A673 (cell line): ENCODE measurements at places on chromosomes 3 and 15.

DNA sequence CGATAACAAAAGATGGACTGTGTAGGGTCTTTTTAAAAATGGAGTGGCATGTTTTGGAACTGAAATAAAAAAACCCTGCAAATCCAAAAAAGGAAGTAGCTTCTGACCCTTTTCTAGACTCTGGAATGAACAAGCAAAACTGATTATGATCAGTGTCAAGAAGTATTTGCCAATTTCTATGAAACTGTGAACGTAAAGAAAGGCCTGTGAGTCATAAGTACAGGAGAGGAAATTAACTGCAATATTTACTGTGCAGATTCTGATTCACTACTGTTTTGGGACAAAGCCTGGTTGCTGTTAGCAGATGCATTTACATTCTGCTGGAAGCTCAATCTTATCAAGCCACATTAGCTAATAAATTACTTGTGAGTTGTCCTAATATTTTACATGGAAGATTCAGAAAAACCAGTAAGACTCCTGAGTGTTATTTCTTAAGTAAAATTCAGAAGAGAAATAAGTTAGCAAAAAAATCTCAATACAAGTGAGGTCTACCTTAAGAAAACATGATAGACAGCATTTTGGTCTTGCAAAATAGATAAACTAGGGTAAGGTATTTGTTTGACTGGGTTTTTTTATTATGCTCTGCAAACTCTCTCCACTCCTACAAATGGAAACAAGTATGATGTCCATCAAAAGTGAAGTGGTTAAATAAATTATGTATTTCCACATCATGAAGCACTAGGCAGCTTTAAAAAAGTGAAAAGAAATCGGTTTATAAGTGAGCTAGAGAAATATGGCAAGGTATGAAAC lies 90.2 kb upstream of the LMOD3 start:
- no peaks in the 10 kb centered on the region for H3K36me3 ChIP-seq
- no peaks in the 10 kb centered on the region for H3K27me3 ChIP-seq
- DNase-seq = peak; percentile 14
- H3K4me3 ChIP-seq = no peak overlapping the region

DNA sequence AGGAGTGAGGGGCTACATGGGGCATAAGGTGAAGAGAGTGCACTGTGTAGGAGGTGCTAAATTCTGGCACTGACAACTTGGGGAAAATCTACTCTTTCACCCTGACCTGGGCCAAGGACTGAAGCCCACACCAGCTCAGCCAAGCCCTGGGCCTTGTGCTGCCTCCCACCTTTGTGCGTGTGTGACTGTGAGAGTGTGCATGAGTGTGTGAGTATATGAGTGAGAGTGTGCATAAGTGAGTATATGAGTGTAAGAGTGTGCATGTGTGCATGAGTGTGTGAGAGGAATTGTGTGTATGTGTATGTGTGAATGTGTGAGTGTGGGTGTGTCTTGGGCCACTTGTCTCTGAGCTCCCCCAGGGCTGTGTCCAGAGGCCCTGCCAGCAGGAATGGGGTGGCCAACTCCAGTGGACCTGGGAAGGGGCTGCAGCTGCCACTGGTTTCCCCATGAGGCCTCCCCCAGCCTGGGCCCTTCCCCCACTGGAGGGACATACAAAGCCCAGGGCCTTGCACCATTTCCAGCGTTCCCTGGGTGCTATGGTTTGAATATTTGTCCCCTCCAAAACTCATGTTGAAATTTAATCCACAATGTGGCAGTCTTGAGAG lies 15.2 kb downstream of the C3orf22 start:
- peaks cover 7% of the 10 kb centered on the region for H3K4me1 ChIP-seq
- no peak overlapping the region for H3K27ac ChIP-seq

DNA sequence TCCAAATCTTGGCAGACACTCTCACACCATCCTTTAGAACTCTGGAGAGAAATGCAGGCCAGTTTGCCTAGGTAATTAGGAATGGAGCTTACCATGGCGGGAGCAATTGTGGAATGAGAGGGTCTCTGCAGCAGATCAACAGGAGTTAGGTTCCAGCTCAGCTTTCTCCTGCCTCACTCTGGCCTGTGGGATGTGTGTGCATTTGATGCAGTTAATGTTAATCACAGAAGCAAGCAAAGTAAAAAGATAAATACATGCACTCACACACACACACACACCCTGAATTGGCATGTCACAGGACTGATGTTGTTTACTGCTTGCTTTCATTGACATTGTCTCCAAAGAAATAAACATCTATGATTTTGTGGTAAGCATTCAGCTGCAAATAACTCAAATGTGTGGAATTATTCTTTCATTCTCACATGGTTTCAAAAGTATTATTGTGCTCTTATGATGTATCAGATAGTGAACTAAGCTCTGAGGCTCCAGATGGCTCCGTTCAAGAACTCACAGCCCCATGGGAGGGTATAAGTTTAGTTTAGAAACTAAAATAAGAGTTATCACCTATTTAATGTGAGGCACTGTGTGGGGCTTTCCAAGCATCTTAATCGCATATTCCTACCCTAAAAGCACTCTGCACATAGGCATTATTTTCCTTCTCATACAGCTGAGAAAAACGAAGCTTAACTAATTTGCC lies 31.3 kb upstream of the BFSP2 start:
- DNase-seq = no peak
- H3K4me3 ChIP-seq = no peak overlapping the region
- peaks cover 29% of the 10 kb centered on the region for H3K27me3 ChIP-seq
- H3K27ac ChIP-seq = no peak overlapping the region

DNA sequence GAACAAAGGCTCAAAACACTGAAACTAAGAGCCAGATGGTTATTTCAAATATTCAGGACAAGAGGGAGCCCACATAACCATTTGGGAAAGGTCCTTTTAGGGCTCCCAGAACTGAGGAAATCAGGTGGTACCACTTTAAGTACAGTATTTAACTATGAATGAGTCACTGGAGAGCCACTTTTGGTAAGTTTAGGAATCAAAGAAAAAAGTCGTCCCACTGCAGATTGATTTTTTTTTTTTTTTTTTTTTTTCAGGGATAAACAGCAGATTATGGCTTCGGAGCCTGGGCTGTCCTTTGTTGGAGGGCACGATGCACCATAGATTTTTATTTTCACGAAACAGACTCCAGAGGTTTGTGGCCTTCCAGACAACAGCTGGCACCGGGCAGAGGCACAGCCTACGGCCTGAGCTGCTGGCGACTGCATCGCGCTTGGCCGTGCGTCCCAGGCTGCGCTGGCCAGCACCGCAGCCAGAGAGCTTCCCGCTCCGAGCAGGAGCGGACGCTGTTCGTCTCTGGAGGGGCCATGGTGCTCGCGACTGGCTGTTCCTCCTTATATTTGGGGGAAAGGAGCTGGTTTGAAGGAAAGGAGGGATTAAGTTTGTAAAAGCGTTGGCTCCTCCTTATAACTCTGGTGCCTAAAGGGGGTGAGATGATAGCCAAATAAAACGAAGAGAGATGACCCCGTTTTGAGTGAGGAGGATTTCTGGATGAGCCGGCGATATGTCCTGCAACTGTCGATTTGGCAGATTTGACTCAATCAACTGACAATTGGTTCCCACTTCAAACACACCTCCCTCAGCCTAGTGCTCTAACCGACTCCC lies 152.9 kb upstream of the GOLIM4 start:
- H3K27ac ChIP-seq = no peak overlapping the region
- no peaks in the 10 kb centered on the region for H3K4me1 ChIP-seq
- peak; percentile 1 for DNase-seq
- no peaks in the 10 kb centered on the region for H3K36me3 ChIP-seq
- H3K4me3 ChIP-seq = peak overlapping the region; percentile 45

- no peak for DNase-seq
- H3K4me1 ChIP-seq = peaks cover 8% of the 10 kb centered on the region
- no peaks in the 10 kb centered on the region for H3K27me3 ChIP-seq
- no peak overlapping the region for H3K27ac ChIP-seq
- H3K36me3 ChIP-seq = no peaks in the 10 kb centered on the region
- no peak overlapping the region for H3K4me3 ChIP-seq
Measured at GRCh38 chr15:56774356-56774755, 41.0 kb upstream of the ZNF280D start.

DNA sequence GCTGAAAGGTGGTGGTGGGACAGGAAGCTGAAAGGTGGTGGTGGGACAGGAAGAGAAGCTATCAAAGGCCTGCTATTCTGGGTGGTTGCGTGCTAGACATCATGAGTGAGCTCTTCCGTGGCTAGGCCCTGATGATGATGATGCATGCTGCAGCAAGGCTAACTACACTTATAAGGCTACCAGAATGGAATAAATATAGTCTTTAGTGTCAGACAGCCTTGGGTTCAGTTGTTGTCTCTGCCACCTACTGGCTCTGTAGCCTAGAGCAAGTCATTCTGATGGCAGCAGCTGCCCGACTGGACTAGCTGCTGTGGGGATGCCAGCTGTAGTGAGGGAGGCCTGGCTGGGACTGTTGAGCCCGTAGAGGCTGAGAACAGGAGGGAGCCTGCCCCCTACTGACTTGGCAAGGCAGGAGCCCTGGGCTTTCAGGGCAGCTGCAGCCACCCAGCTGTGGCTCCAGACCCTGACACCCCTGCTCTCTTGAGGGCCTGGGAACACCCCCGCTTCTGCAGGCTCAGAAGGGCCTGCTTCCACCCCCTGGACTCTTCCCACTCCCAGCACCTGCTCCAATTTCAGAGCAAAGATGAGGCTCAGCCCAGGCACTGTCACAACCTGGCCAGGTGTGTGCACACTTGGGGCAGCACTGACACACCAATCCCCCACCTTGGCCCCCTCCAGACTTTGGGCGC lies 21.4 kb upstream of the ZBED2 start:
- DNase-seq = peak; percentile 3
- H3K4me1 ChIP-seq = no peaks in the 10 kb centered on the region
- no peak overlapping the region for H3K4me3 ChIP-seq

GRCh38 chr3:105911496-105911895 lies 42.7 kb upstream of the CBLB start:
- H3K36me3 ChIP-seq = no peaks in the 10 kb centered on the region
- H3K4me1 ChIP-seq = no peaks in the 10 kb centered on the region
- H3K27me3 ChIP-seq = no peaks in the 10 kb centered on the region
- no peak for DNase-seq

- H3K4me3 ChIP-seq = no peak overlapping the region
- no peak for DNase-seq
- H3K27ac ChIP-seq = no peak overlapping the region
- H3K27me3 ChIP-seq = no peaks in the 10 kb centered on the region
- H3K4me1 ChIP-seq = no peaks in the 10 kb centered on the region
Measured at GRCh38 chr3:11825301-11825700, 21.4 kb downstream of the TAMM41 start.

GRCh38 chr3:9769426-9770275 lies at the start of gene CAMK1:
CAMK1 (minus strand) TSS chr3:9769947; CDS start chr3:9767749, 2,198 bp downstream.
- peak within 1 kb of the TSS; percentile 90 for H3K4me3 ChIP-seq
- H3K36me3 ChIP-seq = no peaks in the 10 kb centered on the region
- peaks cover 10% of the 10 kb centered on the region for H3K4me1 ChIP-seq

DNA sequence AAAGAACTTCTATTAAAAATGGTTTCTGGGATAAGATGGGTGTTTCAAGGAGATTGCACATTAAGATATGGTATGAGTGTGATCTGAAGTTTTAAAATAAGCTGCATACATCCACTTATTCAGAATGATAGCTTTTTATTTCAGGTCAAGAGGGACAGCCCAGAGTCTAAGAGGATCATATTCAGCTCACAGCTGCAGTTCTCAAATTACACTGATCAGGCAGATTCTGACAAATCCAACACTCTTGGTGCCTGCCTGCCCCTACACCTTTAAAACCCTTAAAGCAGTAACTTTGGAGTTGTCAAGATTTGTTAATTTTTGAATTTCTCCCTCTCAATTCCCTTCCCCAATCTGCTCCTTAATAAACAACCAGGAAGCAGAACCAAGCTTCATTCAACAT lies 9.1 kb upstream of the TMEM87A start:
- no peaks in the 10 kb centered on the region for H3K36me3 ChIP-seq
- no peaks in the 10 kb centered on the region for H3K4me1 ChIP-seq
- H3K4me3 ChIP-seq = no peak overlapping the region
- H3K27me3 ChIP-seq = no peaks in the 10 kb centered on the region
- H3K27ac ChIP-seq = no peak overlapping the region

GRCh38 chr3:153958635-153959595 lies 162.3 kb upstream of the ARHGEF26 start:
- H3K4me3 ChIP-seq = no peak overlapping the region
- H3K36me3 ChIP-seq = no peaks in the 10 kb centered on the region
- peaks cover 7% of the 10 kb centered on the region for H3K4me1 ChIP-seq
- no peak overlapping the region for H3K27ac ChIP-seq
- H3K27me3 ChIP-seq = peaks cover 4% of the 10 kb centered on the region
- peak; percentile 33 for DNase-seq

GRCh38 chr15:25060996-25061620 lies 106.3 kb downstream of the SNRPN start:
- H3K36me3 ChIP-seq = peaks cover 44% of the 10 kb centered on the region
- H3K27ac ChIP-seq = no peak overlapping the region
- no peaks in the 10 kb centered on the region for H3K27me3 ChIP-seq
- H3K4me1 ChIP-seq = no peaks in the 10 kb centered on the region
- H3K4me3 ChIP-seq = no peak overlapping the region

GRCh38 chr3:102259663-102260062 lies 175.2 kb upstream of the ZPLD1 start:
- no peaks in the 10 kb centered on the region for H3K27me3 ChIP-seq
- H3K4me3 ChIP-seq = no peak overlapping the region
- no peaks in the 10 kb centered on the region for H3K36me3 ChIP-seq
- DNase-seq = no peak
- H3K27ac ChIP-seq = no peak overlapping the region
- H3K4me1 ChIP-seq = peaks cover 18% of the 10 kb centered on the region

DNA sequence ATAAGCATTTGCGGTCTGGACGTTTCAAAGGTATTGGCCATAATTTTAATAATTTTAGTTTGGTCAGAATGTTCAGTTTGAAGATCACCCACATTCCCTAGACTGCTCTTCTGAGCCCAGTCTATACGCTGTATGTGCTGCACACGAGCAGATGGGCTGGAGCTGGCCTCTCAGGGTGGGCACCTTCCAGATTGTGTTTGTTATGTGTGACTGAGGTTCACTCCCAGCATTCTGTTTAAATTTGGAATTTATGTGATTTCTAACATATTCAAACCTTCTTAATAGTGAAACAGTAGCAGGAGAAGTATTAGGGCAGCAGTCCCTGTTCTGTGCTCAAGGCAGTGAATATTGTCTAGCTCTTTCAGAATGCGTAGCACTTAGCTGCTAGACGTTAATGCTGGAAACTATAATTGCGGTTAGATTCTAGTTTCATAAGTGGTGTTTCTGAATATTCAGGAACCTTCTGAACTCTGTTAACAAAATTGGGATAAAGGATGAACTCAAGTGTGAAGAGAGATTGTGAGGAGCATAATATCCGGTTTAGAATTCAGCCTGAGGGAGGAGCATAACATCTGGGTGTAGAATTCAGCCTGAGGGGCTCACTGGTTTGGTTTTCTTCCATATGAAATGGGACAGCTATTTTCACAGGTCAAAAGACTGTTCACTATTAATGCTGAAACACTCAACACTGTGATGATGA lies 68.6 kb upstream of the RPL35A start:
- peaks cover 18% of the 10 kb centered on the region for H3K36me3 ChIP-seq
- peaks cover 41% of the 10 kb centered on the region for H3K4me1 ChIP-seq
- no peak overlapping the region for H3K4me3 ChIP-seq
